Activated naive CD4-positive, alpha-beta T cell (primary cell): ENCODE measurements at places on chromosomes 1 and 21.

GRCh38 chr1:208298593-208299269, 54.5 kb upstream of the PLXNA2 start:
- DNase-seq, result no peak

DNA sequence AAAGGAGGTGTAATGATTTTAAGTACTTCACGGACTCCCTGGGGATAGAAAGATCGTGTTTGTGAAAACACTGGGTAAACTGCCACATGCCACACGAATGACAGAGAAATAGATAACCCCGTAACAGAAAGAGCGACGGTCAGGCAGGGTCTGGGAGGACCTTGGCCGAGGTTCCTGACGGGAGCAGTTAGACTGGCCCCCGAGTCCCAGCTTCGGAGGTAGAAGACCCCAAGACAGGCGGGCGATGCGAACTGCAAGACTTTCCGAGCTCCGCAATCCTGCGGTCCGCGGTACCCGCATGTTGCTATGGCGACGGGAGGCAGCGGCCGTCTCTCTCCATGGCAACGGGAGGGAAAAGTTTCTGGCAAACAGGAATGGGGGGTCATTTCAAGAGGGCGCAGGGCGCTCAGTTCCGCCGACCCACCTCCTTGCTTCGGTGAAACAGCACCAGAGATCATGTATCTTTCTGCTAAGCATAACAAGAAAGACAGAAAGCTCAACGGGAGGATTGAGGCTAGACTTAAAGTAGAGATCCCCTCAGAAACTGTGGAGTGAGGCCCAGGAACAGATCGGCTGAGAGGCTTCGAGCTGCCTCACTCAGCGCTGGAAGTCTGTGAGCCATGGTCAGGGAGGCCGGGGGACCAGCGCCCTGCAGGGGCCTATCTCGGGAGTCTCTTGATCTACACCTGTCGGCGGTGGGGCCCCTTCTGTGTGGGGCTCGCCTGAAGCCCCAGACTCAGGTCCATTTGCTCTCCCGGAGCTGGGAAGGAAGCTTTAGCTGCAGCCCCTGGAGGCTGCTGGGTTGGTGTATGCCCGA, 685 bp upstream of the SYT6 start:
- DNase-seq, result no peak

- DNase-seq, result no peak
Measured at GRCh38 chr1:156276966-156277381, 5.7 kb downstream of the SMG5 start.

DNA sequence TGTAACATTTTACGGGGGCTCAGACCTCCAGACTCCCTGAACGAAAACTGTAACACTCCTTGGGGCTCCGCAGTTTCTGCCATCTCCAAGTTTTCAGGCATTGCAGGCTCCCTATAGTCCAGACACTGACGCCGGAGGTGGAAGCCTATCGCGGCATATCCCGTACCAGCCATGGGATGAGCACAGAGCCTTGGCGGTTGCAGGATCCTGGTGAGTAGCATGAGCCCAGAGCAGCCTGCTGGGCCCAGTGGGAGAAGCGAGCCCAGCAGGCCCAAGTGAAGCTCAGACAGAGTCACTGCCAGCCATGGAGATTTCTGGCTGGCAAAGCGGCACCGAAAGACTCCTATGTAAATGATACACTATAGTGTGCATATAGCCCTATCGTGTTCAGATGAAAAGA, 446.8 kb downstream of the COL11A1 start:
- DNase-seq, result no peak

GRCh38 chr1:182488803-182489202, 38.9 kb downstream of the RGSL1 start:
- DNase-seq, result no peak

GRCh38 chr1:35866991-35867390, 16.0 kb upstream of the AGO1 start:
- no peak for DNase-seq

- no peak for DNase-seq
Measured at GRCh38 chr1:46545784-46546183, 5.7 kb downstream of the KNCN start.

GRCh38 chr21:22842875-22843274, 1844.7 kb downstream of the NCAM2 start:
- no peak for DNase-seq

DNA sequence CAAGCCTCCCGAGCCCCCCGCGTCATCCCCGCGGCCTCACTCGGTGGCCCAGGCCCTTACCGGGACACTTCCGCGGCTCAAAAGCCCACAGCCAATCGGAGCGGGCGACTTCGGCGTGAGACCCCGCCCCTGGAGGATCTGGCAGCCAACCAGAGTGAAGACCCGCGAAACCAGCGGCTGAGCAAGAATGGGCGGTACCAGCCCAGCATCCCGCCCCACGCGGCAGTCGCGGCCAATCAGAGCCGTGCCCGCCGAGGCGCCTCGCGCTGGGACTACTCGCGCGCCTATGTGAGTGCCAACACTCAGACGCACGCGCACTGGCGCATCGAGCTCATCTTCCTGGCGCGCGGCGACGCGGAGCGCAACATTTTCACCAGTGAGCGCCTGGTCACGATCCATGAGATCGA, 22.5 kb downstream of the DISP3 start:
- no peak for DNase-seq

DNA sequence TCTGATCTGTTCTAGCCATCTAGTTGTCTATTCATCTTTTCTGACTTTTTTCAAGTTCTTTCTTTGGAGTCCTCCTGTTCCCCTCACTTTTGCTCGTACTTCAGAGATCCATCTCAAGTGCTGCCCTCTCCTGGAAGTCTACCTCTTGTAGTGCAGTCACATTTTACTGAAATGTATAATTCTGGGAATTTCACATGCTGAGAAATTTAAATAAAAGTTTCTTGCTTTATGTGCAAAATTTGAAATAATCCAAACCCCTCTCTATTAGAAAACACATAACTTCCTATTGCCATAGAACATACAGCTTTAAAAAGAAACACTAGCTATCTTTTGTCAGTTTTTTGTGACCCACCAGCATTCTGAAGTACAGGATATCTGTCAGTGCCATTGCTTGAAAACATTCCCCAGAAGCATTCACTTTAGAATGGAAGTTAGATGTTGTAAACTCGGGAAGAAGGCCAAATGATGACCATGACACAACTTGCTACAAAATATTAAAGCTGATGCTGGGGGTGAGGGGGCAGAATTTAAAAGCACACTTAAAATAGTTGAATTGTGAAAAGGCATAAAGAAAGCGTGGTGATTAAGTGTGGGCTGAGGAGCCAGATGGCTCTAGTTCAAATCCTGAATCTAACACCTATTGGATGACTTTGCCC, 22.0 kb downstream of the RLF start:
- no peak for DNase-seq

- DNase-seq, result no peak
Measured at GRCh38 chr1:201144701-201145100, 9.6 kb downstream of the TMEM9 start.

- DNase-seq, result no peak
Measured at GRCh38 chr1:55980582-55980981, 598.8 kb downstream of the PLPP3 start.

DNA sequence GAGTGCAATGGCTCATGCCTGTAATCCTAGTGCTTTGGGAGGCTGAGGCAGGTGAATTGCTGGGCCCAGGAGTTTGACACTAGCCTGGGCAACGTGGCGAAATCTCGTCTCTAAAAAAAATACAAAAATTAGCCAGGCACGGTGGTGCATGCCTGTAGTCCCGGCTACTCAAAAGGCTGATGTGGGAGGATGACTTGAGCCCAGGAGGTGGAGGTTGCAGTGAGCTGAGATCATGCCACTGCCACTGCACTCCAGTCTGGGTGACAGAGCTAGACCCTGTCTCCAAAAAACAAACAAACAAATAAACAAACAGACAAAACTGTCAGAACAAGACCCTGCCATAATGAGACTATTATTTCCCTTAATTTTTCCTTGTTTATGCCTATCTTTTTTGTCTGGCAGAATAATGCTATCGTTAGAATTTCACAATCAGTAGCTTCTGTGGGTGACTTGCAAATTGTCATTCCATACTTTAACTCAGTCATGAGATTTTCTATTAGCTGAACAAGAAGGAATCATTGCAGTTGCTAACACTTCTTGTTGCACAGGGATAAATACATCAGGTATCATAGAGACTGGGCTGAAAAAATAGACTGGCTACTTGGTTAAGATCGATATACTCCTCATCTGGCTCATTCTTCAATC, 7.5 kb upstream of the THEM4 start:
- no peak for DNase-seq

- DNase-seq, result no peak
Measured at GRCh38 chr1:230754796-230755195, 7.6 kb downstream of the CAPN9 start.

DNA sequence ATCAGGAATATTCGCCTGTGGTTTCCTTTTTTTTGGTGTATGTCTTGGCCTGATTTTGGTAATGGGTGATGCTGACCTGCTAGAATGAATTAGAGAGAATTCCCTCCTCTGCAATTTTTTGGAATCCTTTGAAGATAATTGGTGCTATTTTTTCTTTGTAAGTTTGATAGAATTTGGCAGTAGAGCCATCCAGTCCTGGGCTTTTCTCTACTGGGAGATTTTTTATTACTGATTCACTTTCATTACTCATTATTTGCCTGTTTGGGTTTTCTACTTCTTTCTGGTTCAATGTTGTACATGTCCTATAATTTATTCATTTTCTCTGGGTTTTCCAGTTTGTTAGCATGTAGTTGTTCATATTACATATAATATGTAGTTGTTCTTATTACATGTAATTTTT, 48.7 kb downstream of the NTMT2 start:
- no peak for DNase-seq

- no peak for DNase-seq
Measured at GRCh38 chr1:58123051-58123450, 423.5 kb downstream of the OMA1 start.
